ENCODE measurements at places on chromosomes 2 and 18.
A peak's percentile ranks its signal among the peaks of the same experiment; 100 is the strongest.

DNA sequence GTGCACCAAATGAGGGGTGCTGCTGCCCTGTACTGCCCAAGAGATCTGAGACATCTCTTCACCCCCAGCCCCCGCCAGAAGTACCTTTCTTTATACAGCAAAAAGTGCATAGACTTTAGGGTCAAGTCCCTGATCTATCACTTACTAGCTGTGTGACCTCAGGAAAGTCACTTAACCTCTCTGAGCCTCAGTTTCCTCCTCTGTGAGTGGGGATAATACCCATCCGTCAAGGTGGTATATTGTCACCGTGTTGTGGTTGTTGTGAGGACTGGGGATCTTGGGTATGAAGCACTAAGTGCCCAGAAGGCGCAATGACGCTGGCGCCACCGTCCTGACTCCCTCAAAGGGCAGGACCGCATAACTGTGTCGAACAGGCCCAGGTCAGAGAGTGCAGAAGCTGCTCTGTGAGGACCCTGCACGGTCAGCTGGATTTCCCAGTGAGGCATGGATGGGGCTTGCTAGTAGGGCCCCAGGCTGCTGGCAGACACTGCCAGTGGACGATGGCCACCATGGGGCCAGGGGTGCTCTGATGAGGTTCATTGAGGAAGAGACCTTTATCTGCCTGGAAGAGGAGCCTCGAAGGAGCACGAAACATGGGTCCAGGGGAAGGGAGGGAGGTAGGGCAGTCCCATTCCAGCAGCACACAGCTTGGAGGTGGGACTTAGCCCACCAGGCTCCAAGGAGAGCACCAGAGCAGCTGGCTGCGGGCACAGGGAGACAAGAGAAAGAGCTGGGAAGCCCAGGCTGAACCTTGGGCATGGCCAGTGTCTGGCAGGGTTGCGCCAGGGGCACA lies 61.8 kb upstream of the LAPTM4A start:
- DNase-seq = no peak

GRCh38 chr2:10501451-10501961 lies 53.4 kb upstream of the ODC1 start:
- DNase-seq = no peak

GRCh38 chr2:140295767-140296166 lies 1515.6 kb upstream of the NXPH2 start:
- no peak for DNase-seq

DNA sequence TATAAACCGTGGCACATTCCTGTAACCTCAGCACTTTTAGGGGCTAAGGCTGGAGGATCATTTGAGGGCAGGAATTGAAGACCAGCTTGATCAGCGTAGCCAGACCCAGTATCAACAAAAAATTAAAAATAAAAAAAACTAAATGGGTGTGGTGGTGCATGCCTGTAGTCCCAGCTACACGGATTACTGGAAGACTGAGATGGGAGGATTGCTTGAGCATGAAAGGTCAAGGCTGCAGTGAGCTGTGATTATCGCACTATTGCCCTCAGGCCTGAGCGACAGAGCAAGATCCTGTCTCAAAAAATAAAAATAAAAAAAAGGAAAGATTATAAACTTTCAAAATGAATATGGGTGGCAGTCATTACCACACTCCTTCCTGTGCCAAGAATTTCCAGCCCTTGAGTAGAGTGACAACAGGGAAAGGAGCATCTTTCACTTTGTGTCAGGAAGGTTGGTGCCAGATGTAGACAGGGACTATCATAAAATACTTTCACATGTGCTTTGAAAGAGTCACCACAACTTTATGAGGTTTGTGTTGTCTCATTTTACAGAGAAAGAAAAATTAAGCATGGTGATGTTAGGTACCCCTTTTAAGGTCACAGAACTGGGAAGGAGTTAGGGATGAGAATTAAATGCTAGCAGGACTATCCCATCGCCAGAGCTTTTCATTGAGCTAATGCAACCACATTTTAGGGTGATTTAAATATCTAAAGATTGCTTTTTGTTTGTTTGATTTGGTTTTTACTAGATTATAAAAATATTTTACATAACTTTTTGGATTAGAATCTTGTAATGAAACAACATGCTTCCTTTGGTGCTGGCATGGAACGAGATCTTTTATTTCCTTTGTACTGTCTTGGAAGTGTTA lies 1617.4 kb upstream of the ACVR2A start:
- DNase-seq = no peak

- no peak for DNase-seq
Measured at GRCh38 chr2:236672606-236673005, 103.0 kb downstream of the ACKR3 start.

- DNase-seq = no peak
Measured at GRCh38 chr2:101899871-101900270, 91.9 kb upstream of the IL1R2 start.

GRCh38 chr18:64234321-64234720 lies 85.4 kb upstream of the LINC00305 start:
- no peak for DNase-seq

DNA sequence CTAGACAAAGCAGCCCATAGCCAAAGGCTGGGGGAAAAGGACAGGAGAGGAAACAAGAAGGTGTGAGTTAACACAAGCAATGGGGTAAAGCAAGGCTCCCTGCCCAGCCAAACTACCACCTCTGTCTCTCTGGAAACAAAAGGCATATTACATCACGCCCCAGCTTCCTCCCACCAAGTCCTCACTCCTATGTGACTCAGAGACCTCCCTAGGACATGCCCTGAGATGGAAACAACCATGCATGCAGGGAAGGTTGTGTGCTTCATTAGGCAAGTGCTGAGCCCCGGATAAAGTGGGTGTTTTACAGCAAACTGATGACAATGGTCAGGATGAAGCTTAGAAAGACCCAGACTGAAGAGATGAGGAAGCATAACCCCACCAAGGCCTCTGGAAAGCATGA lies 9.0 kb upstream of the ATRAID start:
- no peak for DNase-seq

DNA sequence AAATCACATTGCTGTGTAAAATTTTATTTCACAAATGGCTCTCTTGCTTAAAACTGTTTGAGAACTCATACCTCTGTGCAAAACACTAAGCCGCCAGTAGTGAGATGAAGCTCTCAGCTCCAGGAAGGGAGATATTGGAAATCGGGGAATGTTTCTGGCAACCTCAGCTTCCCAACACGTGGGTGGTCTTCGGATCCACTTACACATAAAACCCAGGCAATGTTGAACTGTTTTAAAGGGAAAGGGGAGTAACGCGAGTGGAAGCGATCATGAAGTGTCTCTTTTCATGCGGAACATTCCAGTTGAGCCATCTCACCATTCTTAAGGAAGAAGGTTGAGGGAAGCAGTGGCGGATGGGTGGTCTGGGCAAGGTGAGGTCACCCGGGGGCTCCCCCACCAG lies 136.8 kb downstream of the ASB1 start:
- no peak for DNase-seq

- no peak for DNase-seq
Measured at GRCh38 chr2:108905906-108906305, 83.1 kb downstream of the EDAR start.

DNA sequence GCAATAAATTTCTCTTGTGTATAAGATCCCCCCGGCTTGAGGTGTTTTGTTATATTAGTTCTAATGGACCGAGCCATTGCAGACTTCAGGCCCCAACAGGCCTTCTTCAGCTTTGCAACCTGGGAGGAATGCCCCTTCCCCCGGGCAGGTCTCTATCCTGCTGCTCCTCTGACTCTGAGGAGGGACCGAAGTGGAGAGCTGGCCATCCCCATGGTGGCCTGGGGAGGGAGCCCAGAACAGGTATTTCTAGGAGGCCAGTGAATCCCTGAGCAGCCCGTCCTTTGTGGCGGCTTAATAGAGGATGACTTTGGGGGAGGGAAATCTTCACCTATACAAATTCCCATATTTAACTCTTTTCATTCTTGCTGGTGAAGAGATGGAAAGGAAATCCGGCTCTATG lies 715.8 kb upstream of the SOX11 start:
- DNase-seq = no peak

DNA sequence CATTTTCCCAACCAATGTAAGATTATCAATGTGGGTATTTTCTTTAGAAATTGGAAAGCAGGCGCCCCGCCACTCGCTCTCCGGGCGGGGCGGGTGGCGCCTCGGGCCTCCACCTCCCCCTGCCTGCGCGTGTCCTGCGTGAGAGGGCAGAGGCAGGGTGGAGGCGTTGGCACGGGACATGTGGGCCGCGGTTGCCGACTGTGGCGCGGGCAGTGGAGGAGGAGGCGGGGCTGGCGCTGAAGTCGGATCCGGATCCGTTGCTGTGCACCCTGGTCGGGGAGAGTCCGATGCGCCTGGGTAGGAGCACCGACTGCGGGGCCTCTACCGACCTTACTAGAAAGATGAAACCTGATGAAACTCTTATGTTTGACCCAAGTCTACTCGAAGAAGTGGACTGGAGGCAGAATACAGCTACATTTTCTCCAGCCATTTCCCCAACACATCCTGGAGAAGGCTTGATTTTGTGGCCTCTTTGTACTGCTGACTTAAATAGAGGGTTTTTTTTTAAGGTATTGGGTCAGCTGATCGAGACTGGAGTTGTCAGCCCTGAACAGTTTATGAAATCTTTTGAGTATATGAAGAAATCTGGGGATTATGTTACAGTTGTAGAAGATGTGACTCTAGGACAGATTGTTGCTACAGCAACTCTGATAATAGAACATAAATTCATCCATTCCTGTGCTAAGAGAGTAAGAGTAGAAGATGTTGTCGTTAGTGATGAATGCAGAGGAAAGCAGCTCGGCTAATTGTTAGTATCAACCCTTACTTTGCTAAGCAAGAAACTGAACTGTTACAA lies 37.9 kb downstream of the PMS1 start:
- no peak for DNase-seq

GRCh38 chr2:54954705-54955357 lies 95.4 kb downstream of the RTN4 start:
- no peak for DNase-seq

- DNase-seq = no peak
Measured at GRCh38 chr18:36648803-36649202, 180.0 kb downstream of the TPGS2 start.

DNA sequence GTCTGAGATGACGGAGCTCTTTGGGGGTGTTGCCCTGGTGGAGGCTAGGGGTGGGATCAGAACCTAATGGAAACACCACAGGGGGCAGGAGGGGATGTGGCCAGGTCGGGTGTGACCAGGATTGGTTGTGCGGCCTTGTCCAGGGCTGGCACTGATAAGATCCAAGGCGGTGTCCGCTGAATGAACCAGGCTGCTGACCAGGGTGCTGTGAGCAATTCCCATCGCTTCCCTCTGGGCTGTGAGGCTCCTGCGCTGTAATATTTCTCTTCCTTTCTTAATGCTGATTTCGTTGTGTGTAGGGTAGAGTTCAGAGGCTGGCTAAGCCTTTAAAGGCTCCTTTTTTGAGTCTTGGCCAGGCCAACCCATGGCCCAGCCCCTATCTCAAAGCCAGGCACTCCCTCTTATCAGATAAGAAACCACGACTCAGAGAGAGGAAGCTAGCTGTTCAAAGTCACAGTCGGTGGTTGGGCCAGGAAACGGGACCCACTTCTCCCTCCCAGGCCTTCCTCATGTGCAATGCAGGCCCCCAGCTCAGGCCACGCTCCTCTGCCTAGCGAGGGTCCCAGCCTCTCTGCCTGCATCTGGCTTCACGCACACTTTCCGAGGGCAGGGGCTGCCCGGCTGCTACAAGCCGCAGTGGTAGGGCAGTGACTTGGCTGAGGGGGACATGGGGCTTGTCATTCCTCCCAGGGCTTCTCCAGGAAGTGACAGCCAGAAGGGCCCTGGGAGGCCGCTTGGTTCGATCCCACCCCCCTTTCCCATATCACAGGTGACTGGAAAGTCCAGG lies 26.0 kb upstream of the FOSL2 start:
- DNase-seq = peak; percentile 70

GRCh38 chr18:23838801-23839366 lies 149.6 kb downstream of the LAMA3 start:
- DNase-seq = no peak

DNA sequence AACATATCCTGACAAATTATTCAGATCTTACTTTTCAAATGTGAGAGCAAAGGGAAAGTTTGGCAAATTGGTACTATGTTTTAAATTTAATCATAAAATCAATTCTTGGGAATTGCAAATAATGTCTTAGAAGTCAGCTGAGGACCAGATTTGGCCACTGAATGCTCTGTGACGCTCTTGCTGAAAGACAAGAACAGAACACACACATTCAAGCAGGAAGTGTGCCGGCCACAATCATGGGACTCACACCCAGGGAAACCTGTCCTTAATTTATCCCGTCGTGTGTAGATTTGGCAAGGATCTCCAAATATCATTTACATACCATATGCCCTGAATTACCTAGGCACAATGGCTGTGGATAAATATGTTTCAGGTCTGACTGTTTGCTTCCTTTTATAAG lies 253.1 kb downstream of the TCF4 start:
- no peak for DNase-seq

DNA sequence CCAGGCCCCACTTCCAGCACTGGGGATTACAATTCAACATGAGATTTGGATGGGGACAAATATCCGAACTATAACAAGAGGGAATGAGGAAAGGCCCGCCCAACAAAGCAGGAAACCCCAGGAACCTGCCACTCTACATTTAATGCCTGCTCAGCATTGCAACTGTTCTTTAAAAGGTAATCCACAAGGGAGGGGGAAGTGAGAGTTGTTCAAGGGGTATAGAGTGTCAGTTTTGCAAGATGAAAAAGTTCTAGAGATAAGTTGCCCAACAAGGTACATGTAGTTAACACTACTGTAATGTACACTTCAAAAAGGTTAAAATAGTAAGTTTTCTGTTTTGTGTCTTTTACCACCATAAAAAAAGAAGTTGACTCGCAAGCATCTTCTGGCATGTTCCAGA lies 137.6 kb downstream of the MBD2 start:
- DNase-seq = no peak

- no peak for DNase-seq
Measured at GRCh38 chr2:97988722-97989121, 7.0 kb downstream of the TMEM131 start.

DNA sequence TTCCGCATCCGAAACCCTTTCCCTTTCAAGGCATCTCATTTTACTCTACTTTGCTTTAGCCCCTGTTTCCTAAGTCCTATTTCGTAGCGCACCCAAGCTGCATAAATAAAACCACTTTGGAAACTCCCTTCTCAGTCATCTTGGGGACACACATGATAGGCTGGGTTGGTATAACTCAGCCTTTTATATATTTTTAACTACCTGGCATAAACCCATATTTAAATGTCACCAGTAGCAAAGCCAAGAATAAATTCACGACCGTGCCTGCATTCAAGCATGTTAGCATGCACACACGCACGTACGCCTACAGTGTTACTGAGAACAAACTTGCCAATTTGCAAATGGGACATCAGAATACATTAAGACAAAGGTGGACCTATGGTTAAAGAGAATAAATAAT lies 564.7 kb upstream of the PIK3C3 start:
- no peak for DNase-seq

GRCh38 chr2:27653397-27653796 lies 10.0 kb downstream of the SUPT7L start:
- DNase-seq = no peak
